ENCODE measurements at places on chromosomes 3 and 15. TPM values are rescaled to one million over a fixed set of nuclear protein-coding genes. Genes with fewer than 3 reads are reported as not detected.

CFAP100 gene
- not detected for total RNA-seq

VEPH1 gene
- 5.3 TPM for total RNA-seq

SH2D7 gene
- total RNA-seq: not detected

CDAN1 gene
- total RNA-seq: 7.4 TPM

ZMAT3 gene
- total RNA-seq: 17.1 TPM

TMEM202 gene
- not detected for total RNA-seq

FOXB1 gene
- total RNA-seq: not detected

ACKR2 gene
- total RNA-seq: 3.5 TPM

FGF12 gene
- total RNA-seq: 1.0 TPM

PPP2R3A gene
- 4.5 TPM for total RNA-seq
